ENCODE measurements at places on chromosomes 5 and 9. TPM values are rescaled to one million over a fixed set of nuclear protein-coding genes. Genes with fewer than 3 reads are reported as not detected.

Gene IFNB1
- polyA plus RNA-seq: not detected

Gene GRM6
- polyA plus RNA-seq: not detected

Gene LMAN2
- polyA plus RNA-seq: 190 TPM

Gene STX17
- polyA plus RNA-seq: 5.2 TPM
